ENCODE measurements at places on chromosomes 4 and X.

DNA sequence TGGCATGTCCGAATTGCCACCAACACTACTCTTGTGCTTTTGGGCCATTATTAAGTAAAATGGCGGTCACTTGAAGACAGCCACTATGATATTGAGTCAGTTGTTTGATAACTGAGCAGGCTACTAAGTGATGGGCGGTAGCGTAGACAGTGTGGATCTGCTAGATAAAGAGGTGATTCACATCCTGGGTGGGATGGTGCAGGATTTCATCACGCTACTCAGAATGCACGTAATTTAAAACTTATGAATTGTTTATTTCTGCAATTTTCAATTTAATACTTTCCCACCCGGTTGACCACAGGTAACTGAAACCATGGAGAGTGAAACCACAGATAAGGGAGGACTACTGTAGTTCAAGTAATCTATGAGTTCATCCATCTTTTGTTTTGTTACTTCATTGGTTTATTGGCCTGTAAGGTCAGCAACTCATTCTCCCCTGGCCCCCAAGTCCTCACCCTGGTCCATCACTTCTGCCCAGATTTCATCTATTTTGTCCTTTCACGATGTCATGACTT is 2.9 kb downstream of the ARAF start:
- no peak for DNase-seq

DNA sequence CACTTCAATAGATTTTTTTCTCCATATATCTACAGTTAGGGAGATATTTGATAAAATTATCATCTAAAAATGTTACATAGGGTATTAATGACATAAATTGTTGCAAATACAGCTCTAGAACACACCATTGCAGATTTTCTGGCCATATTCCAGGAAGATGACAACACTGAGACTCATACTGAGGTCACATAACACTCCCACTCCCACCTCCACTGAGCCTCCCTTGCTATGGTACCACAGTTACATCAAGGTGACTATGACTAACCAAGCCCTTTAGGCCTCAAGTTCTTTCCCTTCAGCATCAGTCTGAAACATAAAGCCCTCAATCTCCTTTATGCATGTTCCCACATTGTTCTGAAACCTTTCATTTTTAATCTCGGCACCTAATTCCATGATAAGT is 932.0 kb upstream of the IGFBP7 start:
- DNase-seq = no peak

DNA sequence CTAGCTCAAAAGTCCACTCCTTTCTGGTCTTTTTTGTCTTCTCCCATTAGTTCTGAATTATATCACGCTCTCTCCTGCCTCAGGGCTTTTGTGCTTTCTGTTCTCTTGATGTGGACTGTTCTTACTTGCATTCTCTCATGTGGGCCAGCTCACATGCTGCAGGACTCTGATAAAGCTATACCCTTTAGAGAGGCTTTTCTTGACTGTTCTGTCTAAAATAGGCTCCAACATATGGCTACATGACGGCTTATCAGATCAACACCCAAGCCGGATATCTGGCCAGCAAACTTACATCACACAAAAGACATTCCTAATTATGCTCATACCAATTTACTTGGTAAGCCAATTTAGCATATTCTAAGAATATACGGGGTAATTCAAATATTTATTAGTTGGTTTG is 1494.5 kb downstream of the TECRL start:
- no peak for DNase-seq

DNA sequence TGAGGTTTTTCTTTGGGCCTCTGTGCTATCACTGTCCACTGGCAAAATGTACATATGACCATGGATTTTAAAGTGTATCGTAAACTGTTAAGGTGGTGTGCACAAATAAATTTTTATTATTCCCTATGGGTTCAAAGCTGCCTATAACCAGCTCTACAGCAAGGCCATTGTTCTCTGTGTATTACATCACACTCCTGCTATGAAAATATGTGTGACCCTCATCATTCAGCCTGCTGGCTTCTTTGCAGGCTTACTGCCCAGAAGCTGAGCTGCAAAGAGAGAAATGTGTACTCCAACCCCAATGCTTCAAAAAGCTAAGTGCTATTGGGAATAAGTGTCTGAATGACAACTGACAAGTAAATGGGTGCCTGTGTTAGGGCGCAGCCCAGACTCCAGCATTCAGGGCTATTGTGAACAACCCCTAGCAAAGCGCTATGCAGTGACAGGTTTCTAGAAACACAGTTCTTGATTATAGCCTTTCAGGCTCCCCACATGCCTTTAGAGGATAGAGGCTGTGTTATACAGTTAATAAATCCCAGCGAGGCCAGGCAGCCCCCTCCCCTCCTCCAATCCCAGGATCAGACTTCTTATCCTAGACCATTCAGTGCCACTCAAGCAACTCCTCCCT is 220.4 kb upstream of the RADX start:
- DNase-seq = no peak

GRCh38 chr4:138938366-138938690 is 77.3 kb upstream of the NOCT start:
- DNase-seq = no peak

- no peak for DNase-seq
Measured at GRCh38 chr4:48420144-48420543, 63.0 kb upstream of the SLC10A4 start.

DNA sequence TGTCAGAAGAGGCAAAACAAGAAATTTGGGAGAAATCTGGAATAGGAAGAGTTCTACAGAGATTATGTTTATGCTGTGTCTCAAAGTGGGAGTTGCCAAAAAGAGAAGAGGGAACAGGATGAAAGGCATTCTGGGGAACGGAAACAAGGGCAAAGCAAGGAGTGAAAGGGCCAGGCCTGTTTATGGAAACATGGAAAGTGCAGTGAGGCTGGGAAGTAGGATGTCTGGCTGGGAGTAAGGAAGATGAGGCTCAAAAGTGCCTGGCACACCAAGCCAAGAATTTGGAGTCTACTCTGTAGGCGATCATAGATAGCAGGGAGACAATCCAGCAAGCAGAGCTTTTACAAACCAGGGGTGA is 1.8 kb upstream of the CUL4B start:
- no peak for DNase-seq

DNA sequence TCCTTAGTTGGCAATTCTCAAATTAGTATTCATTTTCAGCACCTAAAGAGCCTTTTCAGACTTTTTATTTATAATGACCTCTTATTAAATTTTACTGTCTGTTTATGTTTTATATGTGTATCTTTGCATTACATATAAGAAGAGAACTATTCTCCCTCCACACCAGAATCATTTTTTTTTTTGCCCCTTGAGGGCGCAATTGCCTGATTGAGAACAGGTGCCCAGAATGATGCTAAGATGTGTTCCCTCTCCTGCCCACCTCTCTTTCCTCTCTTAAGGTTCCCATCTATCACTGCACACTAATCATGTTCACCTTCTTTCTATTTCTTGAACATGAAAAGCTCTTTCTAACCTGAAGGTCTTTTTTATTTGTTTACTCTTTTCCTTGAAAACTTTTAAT is 44.2 kb upstream of the ADAM29 start:
- no peak for DNase-seq

DNA sequence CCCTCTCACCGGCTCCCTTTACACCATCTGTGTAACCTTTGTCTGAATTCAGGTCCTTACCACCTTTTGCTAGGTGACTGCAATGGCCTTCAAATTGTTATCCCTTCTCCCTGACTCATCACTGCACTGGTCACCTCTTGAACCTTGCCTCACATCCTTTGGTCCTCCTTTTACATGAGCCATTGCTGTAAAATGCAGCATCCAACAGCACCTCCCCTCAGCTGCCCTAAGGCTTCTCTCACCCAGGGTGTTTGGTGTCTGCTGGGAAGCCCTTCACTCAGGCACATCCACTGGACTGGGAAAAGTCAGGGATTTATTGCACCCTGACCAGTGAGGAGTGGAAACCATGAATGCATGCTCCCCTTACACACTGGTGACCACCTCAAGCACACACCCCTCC is 192.5 kb upstream of the GATB start:
- DNase-seq = no peak

DNA sequence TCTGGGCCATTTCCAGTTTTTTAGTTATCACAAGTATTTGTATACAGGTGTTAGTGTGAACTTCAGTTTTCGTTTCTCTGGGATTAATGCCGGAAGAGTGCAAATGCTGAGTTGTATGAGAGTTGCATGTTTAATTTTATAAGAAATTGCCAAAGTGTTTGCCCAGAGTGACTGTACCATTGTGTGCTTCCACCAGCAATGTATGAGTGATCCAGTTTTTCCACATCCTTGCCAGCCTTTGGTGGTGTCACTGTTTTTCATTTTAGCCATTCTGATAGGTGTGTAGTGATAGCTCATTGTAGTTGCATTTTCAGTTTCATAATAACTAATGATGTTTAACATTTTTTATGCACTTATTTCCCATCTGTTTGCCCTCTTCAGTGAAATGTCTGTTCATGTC is 18.4 kb downstream of the PLS3 start:
- no peak for DNase-seq

- DNase-seq = no peak
Measured at GRCh38 chr4:30182786-30183185, 537.4 kb upstream of the PCDH7 start.

- no peak for DNase-seq
Measured at GRCh38 chrX:19554786-19555185, 39.5 kb upstream of the MAP3K15 start.

DNA sequence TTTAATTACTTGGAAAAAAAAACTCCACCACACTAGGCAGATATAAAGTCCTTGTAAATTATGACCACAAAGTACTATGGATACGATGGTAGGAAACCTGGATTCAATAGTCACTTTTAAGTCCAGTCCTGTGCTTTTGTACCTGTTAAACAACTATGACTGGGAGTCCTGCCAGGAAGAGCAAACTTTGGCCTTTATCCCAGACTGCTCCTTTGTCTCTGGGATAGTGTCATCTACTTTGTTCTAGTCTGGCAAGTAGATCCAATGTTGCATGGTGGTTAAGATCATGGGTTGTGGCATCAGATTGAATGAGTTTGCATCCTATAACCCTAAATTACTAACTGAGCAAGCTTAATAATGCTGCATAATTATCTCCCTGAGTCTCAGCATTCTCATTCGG is 175.3 kb upstream of the FGF13 start:
- DNase-seq = peak; percentile 55

- no peak for DNase-seq
Measured at GRCh38 chr4:23602720-23603119, 287.1 kb downstream of the PPARGC1A start.

DNA sequence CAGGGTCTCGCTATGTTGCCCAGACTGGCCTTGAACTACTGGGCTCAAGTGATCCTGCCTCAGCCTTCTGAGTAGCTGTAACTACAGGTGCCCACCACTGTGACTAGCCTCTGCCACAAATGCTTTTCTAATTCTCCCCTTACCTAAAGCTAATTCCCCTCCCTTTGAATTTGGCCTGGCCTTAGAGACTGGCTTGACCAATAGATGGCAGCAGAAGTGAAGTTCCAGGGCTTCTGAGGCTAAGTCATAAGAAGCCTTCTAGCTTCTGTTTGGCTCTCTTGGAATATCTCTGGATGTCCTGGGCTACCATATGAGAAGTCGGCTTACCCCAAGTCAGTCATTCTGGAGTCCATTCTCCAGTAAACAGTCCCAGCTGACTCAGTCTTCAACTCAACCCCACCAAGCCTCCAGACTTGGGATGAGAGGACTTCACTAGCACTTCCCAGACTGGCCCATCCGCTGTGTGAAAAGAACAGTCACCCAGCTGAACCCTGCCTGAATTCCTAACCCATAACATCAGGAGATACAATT is 61.0 kb downstream of the HPRT1 start:
- DNase-seq = no peak

DNA sequence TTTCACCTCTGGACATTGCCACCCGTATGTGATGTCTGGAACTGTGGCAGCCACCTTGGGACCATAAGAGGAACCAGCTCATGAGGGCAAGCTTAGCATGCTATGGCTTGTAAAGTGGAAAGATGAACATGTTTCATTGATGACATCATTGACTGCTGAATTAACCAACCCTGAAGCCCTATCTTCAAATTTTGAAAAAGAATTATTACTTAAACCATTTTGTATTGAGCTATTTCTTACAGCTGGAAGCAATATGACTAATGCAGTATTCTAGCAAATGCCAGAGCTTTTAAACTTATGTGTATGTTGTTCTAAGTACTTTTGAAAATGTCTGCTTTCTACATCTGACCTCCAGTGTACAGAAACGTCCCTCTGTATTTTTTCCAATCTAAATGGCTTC is 18.1 kb downstream of the GUCY2F start:
- DNase-seq = no peak

GRCh38 chr4:1466863-1467165 is 60.6 kb upstream of the NKX1-1 start:
- DNase-seq = no peak

DNA sequence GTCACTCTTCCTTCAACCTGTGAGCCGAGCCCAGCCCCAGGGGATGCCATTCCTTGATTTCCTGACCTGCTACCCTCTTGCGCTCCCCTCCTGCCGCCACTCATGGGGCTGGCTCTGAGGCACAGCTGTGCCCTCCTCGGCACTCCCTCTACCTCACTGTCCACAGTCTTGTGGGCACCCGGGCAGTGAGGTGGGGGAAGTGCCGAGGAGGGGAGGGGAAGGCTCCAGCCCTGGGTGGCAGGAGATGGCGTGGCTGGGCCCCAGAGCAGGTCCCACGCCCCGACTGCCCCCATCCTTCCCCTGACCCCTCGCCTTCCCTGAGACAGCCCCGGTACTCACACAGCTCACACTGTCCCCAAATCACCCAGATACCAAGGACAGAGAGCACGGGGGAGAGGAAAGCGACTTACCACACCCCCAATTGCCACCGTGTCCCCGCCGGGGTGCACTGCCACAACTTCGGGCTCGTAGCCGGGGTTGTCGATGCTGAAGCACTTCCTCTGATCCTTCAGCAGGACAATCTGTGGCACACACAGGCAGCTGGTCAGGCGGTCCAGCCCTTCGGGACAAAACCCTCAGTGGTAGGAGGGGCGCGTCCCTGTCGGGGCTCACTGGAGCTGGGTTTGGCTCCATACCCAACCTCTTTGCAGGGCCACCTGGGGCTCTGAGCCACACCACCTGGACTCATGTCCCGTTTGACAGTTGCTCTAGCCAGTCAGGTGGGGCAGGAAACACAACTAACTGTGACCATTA is 37.9 kb downstream of the WDR1 start:
- DNase-seq = no peak

DNA sequence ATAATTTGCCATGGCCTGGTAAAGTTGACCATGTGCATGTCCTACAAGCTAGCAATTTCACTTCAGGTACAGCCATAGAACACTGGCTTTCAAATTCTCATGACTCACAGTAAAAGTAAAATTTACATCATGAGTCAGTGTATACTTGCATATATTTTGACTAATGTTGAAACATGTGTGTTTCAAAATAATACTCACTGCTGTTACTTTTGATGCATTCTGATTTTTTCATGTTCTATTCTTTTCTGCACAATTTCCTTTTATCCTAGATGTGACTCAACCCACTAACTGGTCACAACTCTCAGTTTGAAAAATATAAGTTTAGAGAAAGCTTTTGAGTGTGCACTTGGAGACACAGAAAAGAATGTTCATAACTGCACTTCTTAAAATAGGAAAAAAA is 365.7 kb downstream of the FGF13 start:
- DNase-seq = no peak

- DNase-seq = no peak
Measured at GRCh38 chr4:127737295-127737694, 7.1 kb downstream of the SLC25A31 start.

GRCh38 chr4:132542228-132542627 is 606.9 kb upstream of the PCDH10 start:
- no peak for DNase-seq

GRCh38 chr4:4820739-4821138 is 38.7 kb upstream of the MSX1 start:
- no peak for DNase-seq

Measured in epithelial cell of prostate (primary cell).